ENCODE measurements at places on chromosomes 4 and X.

- no peak for DNase-seq
Observed at GRCh38 chrX:131083510-131084142, 25.5 kb downstream of the ARHGAP36 start.

DNA sequence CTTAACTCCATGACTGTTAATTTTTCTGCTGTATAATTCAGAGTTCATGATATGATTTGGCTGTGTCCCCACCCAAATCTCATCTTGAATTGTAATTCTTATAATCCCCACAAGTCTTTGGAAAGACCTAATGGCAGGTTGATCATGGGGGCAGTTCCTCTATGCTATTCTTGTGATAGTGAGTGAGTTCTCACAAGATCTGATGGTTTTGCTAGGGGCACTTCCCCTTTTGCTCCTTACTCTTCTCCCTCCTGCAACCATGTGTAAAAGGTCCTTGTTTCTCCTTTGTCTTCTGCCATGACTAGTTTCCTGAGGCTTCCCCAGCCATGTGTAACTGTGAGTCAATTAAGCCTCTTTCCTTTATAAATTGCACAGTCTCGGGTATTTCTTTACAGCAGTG is 1751.9 kb downstream of the ARAP2 start:
- no peak for DNase-seq

DNA sequence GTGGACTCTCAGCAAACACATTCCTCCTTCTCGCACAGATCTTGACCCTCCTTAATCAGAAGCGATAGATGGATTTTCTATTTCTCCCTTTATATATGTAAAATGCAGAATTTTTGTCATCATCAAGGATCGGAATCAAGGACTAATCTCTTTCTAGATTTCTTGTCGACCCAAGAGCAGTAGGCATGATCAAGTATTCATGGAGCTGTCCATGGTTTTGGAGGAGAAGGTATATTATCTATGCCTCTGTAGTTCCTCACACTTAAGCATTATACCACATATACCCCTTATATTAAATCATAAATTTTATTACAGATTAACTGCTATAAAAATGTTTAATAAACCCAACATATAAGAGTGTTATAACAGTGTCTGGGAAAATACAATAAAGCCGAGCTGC is 886.8 kb downstream of the NLGN4X start:
- DNase-seq = no peak

DNA sequence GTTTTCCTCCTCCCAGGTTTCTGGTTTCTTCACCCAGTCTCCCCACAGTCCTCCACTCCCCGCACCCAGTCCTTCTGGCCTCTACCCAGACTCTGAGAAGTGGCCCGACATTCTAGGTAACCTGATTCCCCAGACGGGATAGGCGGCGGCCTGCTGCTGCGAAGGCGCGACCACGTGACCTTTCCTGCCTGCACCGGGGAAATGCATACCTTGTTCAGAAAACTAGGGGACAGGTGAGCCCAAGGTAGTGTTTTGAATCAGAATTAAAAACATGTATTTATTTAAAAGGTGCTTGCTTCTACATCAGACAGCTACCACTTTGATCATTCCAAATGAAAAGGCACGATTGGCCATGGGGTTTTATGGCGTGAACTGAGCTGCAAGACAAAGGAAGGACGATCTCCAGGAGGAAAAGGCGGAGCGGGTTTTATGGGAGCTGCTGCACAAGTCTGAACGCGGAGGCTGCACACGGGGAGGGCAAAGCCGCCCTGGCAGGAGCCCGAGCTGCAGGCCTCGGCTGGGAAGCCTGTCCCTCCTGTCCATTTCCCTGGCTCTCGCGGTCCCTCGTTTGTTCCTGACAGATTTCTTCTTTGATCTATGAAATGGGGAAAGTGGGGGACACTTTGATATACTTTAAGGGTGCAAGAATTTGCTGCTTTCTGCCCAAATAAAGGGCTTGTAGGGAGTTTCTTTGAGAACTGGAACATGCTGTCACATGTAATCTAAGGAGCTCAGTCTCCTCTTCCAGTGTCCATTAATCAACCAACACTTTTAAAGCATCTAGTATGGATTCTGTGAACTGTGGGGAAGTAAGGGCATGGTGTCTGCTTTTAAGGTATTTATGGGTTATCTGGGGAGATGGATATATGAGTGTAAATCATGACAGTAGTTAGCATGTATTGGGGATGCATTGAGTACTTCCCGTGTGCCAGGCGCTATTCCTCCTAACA is 150.9 kb downstream of the SPRY1 start:
- no peak for DNase-seq

DNA sequence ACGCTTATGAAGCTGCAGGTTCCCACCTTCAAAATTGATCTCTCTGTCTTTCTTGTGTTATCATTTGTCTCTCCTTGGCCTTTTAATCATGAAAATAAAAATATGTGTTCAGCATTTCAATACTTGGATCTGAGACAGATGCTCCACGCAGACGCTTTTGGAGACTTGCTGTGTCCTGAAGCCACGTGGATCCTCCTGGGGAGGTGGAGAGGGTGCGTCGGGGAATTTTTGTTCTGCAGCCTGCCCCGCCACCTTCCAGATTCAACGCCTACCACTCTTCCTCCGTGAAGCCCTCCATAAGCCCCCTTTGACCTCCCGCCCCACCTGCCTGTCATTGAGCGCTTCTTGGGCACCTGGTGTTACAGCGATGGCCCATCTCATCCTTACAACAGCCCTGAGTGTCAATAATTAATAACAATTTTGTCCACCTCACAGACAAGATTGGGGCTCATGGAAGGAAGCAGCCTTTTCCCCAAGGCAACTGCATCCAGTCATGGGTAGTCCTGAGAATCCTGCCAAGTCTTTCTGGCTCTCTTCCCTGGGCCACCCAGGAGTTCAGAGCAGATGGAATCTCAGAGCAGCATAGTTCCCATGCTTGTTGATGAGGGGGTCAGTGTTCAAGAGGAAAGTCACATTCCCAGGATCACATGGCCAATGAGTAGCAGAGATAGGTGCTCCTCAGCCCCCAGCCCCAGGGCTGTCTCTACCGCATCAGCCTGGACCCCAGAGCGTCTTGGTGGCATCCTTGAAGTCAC is 172.6 kb upstream of the PSAPL1 start:
- DNase-seq = no peak

DNA sequence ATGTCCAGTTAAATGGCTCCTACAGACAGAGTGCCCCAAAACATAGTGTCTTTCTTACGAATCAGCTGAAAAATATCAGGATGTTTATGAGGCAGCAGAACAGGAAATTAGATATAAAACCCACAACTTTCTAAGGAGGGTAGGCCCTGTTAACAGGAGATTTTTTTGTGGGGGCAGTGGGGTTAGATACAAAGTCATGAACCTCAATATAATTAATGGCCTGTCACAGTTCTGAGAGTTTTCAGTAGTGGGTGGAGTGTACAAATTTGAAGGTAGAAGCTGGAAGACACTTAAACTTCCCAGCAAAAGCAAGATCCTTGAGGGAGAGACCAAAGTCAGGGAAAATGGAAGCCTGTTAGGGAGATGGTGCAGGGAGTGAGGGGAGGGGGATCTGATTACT is 17.4 kb downstream of the PAGE4 start:
- no peak for DNase-seq
